Activated CD4-positive, CD25-positive, alpha-beta regulatory T cell treated with anti-CD3 and anti-CD28 coated beads, Interleukin-2, amount 50 U/mL, for 16 hours (primary cell): ENCODE measurements at places on chromosomes 1 and 21.

DNA sequence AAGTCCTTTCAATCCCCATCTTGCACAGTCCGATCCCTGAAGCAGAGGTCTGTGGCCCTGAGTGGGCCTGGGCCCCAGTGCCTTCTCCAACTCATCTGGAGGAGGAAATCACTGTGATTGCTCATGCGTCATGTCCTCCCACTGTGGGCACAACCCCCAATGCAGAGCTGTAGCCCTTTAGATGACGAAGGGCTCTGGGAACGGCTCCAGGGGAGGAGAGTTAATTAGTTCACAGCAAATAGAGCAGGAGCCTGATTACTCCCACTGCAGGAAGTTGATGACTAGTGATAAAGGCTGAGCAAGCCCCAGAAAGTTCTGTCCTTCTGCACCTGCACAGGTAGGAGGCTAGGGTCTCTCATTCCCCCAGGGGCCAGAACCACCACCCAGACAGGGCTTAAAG, 111.5 kb downstream of the CCDC185 start:
- no peak for DNase-seq

DNA sequence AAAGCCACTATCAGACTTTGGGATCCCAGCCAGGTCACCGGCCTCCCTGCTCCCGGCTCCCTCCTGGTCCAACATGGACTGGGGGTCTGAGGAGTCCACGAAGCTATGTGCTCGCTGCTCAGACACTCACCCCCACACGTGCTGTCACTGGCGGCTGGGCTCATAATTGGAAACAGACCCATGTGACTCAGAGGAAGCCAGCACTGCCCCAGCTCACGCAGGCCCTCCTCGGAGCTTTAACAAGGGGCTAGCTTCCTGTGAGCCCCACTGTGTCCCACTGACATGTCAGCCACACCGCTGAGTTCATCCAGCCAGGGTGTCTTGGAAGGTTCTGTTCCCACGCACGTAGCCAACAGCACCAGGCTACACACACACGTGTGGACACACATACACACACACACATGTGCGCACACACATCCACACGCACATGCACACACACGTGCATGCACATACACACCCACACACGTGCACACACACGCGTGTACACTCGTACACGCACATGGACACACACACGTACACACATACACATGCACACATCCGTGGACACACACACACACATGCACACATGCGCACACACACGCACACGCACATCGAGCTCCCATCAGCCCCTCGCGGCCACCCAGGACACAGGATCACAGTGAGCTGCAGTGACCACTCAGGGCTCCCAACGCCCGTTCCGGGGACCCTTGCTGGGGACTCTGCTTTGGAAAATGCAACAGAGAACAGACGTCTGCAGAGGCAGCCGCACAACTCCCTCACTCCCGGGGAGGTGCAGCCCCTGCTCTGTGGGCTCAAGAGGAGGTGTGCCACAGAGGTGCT, 18.4 kb upstream of the COL6A2 start:
- DNase-seq, result no peak

DNA sequence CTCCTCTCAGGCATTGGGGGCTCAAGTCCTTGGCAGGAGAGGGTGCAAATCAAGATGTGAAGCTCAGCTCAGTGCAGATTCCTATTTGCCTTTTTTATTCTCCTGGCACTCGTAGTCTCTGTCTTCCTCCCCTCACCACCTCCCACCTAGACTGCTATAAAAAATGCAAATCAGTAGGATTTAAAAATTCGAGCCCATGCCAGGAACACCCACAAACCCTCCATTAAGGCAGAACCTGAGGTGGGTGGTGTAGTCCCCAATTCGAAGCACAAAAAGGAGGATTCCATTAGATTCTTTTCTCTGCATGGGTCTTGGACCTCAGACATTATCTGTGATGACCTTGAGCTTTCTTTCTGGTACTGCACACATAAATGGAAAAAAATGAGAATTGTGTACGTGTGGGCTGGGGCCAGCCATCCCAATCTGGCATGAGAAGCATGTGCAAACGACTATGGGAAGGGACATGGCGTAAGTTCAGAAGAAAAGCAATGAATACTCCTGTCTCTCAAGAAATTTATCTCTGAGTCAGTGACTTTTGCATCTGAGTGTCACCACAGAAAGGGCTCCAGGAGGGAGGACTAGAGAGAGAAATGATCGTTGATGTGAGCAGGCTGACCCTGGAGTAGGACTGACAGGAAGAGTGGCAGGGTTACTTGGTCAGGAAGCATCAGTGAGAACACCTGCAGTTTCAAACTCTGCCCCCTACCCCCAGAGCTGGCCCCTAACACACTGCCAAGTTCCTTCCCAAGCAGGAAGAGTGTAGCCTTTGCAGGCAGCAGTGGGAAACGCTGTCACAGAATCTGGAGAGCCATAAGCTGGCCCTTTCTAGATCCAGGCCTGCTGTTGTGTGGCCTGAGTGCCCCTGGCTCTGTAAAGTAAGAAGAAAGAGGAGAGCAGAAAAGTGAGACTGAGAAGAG, 1.7 kb downstream of the INKA2 start:
- no peak for DNase-seq

DNA sequence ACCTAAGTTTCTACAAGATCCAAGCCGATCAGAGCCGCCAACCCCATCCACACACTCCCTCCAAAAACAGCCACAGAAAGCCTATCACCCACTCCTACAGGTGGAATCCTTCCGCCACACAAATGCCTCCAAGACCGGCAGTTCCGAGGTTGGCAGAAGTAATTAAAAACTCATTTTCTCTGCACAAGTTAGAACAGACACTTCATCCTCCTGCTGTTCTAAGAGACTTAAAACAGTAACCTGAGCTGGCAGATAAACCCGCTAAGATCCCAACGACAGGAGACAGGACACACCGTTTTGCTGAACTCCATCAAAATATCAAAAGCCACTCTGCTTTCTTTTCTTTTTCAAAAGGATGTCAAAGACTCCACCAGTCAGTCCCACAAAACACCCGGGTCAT, 2.8 kb downstream of the SSBP3 start:
- no peak for DNase-seq

- no peak for DNase-seq
Observed at GRCh38 chr1:11134251-11134897, 34.7 kb upstream of the EXOSC10 start.

- no peak for DNase-seq
Observed at GRCh38 chr1:80607064-80607463, 1193.7 kb upstream of the ADGRL2 start.

GRCh38 chr1:182215764-182216163, 154.3 kb upstream of the ZNF648 start:
- no peak for DNase-seq

- DNase-seq, result no peak
Observed at GRCh38 chr1:117803318-117803717, 126.1 kb downstream of the GDAP2 start.

DNA sequence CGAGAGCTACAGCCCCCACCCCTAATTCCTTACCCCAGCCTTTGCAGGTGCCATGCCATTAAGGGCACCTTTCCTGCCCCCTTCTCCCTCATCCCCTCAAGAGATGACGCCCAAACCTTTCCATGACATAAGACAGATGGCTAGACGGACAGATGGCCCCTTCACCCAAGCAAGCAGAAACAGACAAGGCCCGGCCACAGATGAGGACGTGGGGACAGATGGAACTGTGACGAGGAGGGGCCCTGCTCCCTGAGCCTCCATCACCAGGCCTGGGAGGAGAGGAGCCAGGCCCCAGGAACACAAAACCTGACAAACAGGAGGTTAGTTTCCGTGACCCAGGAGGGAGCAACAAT, 24.7 kb upstream of the PEF1 start:
- no peak for DNase-seq

- DNase-seq, result no peak
Observed at GRCh38 chr1:2451741-2452140, 24.3 kb upstream of the PLCH2 start.

GRCh38 chr1:155139895-155140629, at the start of gene DPM3:
DPM3 (minus strand) TSS chr1:155140531; CDS start chr1:155140240, 291 bp downstream.
- DNase-seq, result peak; percentile 81

DNA sequence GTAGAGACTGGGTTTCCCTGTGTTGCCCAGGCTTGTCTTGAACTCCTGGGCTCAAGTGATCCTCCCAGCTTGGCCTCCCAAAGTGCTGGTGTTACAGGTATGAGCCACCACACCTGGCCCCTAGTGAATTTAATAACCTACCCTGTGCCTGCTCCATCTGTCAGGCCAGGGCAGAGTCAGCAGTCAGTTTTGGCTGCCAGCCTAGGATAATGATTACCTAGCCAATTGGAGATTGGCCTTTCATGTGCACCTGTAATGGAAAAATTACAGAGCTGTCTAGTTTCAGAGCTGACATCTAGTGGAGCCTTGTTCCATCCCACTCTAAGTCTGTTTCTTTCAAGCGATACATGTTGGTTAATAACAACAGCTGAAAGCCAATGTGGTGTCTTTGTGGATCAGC, 92.0 kb downstream of the DIRAS3 start:
- no peak for DNase-seq

DNA sequence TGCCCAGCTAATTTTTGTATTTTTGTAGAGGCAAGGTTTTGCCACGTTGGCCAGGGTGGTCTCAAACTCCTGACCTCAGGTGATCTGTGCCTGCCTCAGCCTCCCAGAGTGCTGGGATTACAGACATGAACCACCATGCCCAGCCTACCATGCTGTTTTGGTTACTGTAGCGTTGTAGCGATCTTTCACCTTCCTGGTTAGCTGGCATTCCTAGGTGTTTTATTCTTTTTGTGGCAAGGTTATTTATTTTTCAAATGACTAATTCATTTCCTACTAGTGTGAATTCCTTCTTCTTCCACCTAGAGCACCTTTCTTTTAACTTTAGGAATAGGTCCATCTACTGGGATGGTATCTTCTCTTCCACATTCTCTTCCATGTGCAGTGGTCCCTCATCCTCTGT, 29.3 kb downstream of the TMEM200B start:
- DNase-seq, result no peak

DNA sequence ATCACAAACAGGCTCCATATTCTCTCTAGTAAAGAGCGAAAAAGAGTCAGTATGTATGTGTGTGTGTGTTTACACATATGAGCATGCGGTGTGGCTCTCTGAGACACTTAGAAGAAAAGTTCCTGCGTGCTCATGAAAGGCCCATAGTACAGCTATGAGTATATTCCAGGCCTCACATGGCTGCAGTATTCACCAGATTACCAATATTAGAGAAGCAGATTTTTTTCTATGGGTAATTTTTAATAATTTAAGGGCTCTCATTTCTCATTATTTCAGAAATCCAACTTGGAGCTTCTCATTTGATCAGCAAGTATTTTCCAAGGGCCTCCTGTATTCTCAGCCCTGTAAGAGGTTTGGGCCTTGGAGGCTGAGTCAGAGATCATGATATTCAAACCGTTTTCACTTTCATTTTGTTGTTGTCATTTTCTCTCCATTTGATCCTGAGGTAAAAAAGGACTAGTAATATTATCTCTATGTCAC, 232.9 kb upstream of the SGIP1 start:
- DNase-seq, result peak; percentile 2

GRCh38 chr1:206502812-206503211, 4.5 kb upstream of the RASSF5 start:
- DNase-seq, result no peak

DNA sequence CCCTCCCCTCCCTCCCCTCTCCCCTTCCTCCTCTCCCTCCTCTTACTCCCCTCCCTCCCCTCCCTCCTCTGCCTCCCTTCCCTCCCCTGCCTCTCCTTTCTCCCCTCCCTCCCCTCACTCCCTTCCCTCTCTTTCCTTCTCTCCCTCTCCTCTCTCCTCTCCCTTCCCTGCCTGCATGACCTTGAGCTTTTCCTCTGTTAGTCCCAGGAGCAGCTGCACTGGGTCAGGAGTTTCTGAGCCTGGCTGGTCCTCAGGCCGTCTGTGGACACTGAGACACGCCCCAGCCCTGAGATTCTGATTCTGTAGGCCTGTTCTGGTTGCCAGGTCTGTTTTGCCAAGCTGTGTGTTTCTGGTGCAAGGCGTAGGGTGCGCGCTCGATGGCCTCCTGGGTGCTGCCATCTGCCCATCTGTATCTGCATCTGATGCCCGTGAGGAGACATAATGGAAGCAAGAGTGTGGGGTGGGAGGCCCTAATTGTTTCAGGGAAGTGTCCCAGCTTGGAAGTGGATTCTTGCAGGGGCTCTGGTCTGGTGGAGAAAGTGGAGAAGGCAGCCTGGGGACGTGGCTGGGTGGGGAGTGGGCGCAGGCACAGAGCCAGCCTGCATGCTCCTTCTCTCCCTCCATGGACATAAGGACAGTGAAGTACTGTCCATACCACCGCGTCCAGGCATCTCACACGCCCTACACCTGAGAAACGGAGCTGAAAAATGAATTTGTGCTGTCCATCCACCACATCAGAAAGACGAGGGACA, 97.2 kb downstream of the WDR4 start:
- DNase-seq, result no peak

- no peak for DNase-seq
Observed at GRCh38 chr21:42621166-42621818, 32.1 kb upstream of the PDE9A start.

- DNase-seq, result peak; percentile 69
Observed at GRCh38 chr1:167687919-167688519, 33.8 kb upstream of the MPZL1 start.

DNA sequence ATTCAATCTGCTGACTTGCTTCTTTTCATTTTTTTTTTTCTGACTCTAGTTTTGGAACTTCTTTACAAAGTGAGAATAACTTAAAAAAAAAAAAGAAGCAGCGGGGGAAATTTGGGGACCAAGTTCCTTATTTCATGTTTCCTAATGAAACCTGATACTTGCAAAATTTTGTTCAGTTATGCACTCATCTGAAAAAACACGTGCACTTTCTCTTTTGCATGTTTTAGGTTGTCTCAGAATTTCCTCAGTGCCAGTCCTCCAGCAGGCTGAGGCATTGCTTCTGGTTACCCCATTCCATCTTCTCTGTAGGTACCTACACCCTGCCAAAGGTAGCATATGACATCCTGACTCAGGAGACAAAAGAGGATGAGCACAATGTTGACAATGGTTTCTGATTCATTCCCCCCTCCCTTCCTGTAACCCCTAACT, 299.7 kb downstream of the GRIK1 start:
- DNase-seq, result no peak

DNA sequence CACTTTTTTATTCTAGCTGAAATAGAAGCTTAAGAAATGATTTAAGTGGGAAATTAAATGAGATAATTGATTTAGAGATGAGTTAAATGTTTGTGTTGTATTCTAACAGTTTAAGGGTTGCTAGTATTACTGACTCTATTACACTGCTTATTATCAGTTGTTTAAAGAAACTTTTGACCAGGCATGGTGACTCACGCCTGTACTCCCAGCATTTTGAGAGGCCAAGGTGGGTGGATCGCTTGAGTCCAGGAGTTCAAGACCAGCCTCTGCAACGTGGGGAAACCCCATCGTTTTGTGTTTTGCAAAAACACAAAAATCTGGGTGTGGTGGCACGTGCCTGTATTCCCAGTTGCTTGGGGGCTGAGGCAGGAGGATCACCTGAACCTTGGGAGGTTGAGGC, 14.2 kb downstream of the CLIC4 start:
- no peak for DNase-seq

- no peak for DNase-seq
Observed at GRCh38 chr1:3733883-3734589, 18.2 kb upstream of the CCDC27 start.

- DNase-seq, result no peak
Observed at GRCh38 chr1:224770336-224770693, 154.2 kb downstream of the CNIH3 start.
